ENCODE measurements at places on chromosomes 7 and 10.

DNA sequence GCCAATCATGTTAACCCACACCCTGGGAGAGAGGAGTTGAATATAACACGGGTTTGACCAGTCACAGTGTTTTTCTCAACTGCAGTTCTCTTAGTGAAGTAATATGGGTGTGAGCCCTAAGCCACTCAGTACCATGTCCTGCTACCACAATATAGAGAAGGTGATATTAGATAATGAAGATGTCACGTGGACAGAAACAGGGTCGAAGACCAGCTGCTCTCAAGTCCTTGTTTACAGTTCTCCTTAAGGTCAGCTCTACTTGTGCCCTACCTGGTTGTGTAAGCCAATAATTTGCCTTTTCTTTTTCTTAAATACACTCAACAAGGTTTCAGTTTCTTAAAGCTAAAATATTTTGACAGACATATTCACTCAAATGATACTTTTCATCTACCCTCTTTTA, 128.3 kb upstream of the POT1 start:
- DNase-seq, result no peak

- DNase-seq, result no peak
These were observed 42.0 kb downstream of the PRPS1L1 start for GRCh38 chr7:17985473-17986239.

DNA sequence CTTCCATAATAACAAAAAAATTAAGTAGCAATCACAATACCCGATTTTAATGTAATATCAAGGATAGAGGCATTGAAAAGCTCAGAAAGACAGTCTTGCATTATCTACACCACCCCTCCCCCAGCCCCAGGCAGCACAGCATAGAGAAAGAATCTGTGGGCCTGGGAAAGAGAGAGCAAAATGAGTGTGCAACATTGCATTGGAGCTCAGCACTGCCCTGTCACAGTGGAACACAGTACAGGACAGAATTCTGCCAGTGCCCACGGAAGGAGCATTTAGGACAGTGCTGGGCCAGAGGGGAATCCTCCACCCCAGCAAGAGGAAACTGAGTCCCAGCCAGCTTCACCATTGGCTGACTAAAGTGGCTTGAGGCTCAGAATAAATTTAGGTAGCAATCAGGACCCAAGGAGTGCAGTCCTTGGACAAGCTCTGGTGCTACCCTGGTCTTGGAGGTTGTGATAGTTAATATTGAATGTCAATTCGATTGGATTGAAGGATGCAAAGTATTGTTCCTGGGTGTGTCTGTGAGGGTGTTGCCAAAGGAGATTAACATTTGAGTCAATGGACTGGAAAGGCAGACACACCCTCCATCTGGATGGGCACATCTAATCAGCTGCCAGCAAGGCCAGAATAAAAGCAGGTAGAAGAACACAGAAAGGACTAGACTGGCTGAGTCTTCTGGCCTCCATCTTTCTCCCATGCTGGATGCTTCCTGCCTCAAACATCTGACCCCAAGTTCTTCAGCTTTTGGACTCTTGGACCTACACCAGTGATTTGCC, 234.4 kb downstream of the ANK3 start:
- no peak for DNase-seq

DNA sequence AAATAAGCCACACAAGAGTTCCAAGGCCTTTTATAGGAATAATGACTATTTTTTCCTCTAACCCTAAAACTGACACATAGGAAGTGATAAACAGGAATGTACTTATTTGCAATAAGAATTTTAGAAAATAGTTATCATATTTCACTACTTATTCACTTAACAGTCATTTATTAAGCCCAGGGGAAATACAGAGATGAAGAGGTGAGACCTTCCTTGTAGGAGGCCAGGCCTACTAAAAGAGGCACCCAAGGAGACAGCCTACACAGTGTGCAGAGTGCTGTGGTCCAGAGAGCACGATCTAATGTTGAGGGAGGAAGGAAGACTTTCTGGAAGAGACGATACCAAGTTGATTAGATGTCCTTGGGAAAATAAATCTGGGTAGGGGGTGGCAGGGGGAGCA, 45.0 kb upstream of the PPP1R3C start:
- no peak for DNase-seq

- no peak for DNase-seq
These were observed 78.4 kb upstream of the ADO start for GRCh38 chr10:62726142-62726541.
